Right atrium auricular region (tissue), 2 donors: ENCODE measurements at places on chromosomes 16 and 17.

DNA sequence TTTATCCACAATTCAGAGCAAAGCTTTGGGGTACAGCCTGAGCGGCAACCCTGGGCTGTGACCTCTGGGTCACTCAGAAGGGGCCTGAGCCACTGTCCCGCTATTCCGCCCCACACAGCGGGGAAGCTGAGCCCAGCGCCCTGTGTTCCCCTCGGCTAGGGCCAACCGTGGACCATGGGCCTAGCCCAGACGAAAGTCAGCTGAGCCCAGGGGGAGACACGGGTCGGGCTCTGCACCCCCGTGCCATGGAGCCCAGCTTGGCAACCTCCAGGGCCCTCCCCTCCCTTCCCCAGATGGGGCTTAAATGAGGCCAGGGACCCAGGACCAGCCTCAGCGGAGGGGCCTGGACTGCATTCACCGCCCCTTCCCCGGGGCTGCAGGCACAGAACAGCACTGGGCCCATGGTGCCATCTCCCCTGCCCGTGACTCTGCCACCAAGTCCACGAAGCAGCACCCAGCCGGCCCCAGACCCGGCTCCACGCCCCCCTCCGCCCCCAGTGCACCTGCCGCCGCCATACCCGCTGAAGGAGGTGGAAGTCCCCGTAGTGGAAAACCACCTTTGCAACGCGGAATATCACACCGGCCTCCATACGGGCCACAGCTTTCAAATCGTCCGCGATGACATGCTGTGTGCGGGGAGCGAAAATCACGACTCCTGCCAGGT is 1.8 kb downstream of the TPSD1 start:
- DNase-seq: no peak

GRCh38 chr17:58282442-58282841 is 1.7 kb upstream of the MPO start:
- DNase-seq: peak; percentile 38

DNA sequence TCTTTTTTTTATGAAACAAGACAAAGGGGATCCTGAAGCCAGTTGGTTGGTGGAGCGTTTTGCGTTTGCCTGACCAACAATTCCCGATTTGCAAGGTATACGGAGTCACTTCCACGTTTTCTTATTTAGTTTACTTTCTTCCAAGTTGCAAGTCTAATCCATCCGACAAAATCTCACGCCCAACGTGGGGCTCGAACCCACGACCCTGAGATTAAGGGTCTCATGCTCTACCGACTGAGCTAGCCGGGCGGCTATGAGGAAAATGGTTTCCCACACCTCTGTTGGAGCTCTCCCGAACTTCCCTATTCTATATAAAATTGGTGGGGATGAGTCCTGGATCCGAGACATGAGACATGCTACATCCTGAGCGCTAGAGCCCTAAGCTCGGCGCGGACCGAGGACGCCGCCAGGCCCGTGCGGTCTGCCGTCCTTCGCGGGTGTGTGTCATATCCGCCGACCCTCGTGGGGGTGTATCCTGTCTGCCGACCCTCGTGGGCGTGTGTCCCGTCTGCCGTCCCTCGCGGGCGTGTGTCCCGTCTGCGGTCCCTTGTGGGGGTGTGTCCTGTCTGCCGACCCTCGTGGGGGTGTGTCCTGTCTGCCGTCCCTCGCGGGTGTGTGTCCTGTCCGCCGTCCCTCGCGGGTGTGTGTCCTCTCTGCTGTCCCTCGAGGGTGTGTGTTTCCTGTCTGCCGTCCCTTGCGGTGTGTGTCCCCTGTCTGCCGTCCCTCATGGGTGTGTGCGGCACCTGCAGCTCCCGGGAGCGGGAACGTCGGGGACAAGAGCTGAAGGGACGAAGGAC is 22.6 kb downstream of the ZNF213 start:
- peak; percentile 71 for DNase-seq

- DNase-seq: no peak
These were observed 65.7 kb downstream of the BANP start for GRCh38 chr16:88016964-88017363.

DNA sequence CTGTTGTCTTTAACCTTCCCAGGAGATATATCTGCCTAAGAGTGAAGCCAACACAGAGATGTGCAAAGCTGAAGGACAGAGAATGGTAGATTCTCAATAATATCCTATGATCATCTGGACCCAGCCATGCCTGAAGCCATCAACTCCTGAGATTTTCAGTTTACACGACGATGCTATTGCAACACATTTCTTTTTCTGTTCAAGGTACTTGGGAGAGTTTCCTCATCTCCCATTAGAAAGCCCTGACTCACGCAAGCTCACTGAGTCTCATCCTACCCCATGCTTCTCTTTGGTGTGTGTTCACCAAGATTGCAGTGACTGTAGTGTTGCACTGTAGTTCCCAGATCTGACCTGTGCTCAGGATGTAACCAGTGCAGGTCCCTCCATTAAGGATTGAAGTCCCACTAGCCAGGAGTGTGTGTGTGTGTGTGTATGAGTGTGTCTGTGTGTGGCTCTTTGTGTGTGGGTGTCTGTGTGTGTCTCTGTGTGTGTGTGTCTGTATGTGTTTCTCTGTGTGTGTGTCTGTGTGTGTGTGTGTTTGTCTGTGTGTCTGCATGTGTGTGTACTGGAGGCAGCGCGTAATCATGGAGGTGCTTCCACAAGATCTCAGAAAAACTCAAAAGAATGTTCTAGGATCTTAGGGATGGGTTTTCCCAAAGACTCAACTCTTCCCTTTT is 15.5 kb downstream of the CES1 start:
- DNase-seq: no peak

GRCh38 chr17:81171941-81172340 is 5.9 kb upstream of the AATK start:
- no peak for DNase-seq

DNA sequence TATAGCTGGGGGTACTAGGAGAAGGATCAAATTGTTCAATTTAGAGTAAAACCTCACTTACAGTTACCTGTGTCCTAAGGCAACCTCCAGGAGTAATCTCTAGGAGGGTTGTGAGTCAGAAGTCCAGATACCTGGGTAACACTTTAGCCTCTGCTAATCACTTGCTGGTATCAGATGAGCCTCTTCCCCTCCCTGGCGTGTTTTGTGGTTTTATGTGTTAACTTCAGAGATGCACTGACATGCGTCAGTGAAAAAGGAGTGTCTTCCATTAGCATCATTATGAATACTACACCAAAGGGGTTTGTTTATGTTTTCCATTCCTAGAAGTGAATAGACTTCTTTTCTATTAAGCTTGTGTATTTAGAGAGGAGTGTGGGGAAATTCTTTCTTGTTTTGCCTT is 208.2 kb downstream of the FTO start:
- no peak for DNase-seq

GRCh38 chr17:75844530-75845057 is 390 bp upstream of the UNC13D start:
- DNase-seq: no peak
